Mammary microvascular endothelial cell (primary cell): ENCODE measurements at places on chromosomes 11 and 22. TPM values are rescaled to one million over a fixed set of nuclear protein-coding genes. Genes with fewer than 3 reads are reported as not detected.

Gene CXCR5
- not detected in 2 replicates for total RNA-seq

Gene OVCH2
- not detected in 2 replicates for total RNA-seq

Gene C11orf97
- total RNA-seq = not detected in 2 replicates

Gene MAP6
- total RNA-seq = 0.30 and 0.87 TPM in 2 replicates

Gene C11orf42
- total RNA-seq = not detected in 2 replicates

Gene MMP12
- total RNA-seq = 0.05 TPM in 1 of 2 replicates, not detected in the other
